Cardiac fibroblast (primary cell): ENCODE measurements at places on chromosomes 12 and 14.
A peak's percentile ranks its signal among the peaks of the same experiment; 100 is the strongest.

DNA sequence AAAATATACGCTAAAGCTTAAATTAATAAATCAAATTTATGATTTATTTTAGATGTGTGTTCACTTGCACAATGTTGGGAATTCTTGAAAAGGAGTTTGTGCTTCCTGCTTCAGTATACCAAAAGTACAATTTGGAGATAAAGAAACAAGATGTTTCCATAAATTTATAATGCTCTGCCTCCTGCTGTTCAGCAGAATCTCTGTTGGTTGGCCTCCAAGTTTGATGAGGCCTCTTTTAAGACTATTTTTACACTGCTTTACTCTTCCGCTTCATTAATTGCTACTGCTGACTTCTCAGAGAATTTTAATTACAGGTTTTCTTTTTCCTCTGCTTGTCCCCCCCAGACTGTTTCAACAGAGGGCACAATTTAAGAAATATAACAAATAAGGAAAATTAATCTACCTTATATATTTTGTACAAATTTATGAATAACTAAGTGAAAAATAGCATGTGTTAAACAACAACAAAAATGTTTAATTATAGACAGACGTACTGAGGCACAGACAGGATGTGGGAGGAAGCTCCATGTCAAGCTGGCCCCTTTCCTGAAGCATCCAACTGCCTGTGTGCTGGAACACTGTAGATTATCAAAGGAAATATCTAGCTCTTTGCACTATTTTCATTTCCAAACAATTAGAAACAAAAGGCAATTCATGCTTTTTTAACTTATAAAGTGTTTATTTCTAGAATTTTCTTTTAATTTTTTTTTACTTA is 83.9 kb downstream of the PIK3C2G start:
- peak; percentile 20 for DNase-seq

- DNase-seq = no peak
Measured at GRCh38 chr14:105456736-105457617, 17.6 kb upstream of the CRIP2 start.

- DNase-seq = no peak
Measured at GRCh38 chr14:96080571-96080970, 41.4 kb downstream of the C14orf132 start.

DNA sequence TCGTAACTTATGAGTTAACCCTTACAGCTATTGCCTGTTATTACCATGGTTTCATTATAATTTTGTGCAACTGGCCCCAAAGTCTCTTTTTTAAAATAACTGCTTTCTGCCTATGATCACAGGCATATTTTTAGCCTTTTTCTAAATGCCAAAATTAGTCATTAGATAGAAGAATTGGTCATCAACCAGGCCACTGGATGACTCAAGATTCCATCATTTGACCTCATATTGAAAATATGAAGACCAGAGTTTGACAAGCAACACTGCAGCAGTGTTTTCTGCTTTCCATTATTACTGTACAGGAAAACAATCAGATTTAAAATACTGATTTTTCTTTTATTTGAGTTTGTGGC is 54.7 kb upstream of the OTOGL start:
- peak; percentile 94 for DNase-seq

DNA sequence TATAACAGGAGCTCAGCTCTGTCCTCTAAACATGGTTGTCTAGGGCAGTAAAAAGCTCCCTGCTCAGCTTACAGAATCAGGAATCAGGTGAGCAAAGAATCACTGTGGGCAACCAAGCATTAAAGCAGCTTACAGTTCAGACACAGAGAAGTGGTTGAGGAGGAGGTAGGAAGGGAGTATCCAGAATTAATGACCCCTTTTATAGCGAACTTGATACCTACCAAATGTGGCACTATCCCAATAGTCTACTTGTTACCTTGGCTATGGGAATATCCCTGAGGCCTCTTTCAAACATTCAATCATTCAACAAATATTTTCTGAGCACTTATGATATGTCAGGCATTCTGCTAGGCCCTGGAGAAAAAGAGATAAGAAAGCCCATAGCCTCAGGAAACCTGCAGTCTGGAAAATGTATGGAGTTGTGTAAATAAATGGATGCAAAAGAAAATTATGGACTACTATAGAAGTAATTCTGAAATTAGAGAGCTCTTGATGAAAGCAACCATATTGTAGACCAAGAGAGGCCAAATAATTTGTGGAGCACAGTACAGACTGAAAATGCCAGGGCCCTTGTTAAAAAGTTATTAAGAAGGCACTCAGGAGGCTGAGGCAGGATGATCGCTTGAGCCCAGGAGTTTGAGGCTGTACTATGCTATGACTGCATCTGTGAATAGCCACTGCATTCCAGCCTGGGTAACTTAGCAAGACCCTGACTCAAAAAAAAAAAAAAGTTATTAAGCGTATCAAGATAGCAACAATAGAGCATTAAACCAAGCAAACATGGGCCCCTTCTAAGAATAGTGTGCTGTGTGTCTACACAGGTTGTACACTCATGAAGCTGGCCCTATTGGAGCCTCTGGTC is 134.0 kb upstream of the CPSF6 start:
- no peak for DNase-seq

- no peak for DNase-seq
Measured at GRCh38 chr12:19647806-19648556, 208.7 kb downstream of the AEBP2 start.

DNA sequence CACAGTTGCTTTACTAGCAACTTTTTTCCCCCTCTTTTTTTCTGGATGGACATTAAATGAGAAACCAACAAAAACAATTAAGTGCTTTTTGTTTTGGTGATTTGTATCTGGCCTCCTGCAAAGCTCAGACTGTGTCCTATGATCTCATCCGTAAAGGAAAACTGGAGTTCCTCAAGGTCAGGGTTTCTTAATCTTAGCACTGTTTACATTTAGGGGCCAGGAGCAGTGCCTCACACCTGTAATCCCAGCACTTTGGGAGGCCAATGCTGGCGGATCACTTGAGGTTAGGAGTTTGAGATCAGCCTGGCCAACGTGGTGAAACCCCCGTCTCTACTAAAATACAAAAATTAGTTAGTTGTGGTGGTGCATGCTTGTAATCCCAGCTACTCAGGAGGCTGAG is 28.0 kb downstream of the ENTPD5 start:
- no peak for DNase-seq

DNA sequence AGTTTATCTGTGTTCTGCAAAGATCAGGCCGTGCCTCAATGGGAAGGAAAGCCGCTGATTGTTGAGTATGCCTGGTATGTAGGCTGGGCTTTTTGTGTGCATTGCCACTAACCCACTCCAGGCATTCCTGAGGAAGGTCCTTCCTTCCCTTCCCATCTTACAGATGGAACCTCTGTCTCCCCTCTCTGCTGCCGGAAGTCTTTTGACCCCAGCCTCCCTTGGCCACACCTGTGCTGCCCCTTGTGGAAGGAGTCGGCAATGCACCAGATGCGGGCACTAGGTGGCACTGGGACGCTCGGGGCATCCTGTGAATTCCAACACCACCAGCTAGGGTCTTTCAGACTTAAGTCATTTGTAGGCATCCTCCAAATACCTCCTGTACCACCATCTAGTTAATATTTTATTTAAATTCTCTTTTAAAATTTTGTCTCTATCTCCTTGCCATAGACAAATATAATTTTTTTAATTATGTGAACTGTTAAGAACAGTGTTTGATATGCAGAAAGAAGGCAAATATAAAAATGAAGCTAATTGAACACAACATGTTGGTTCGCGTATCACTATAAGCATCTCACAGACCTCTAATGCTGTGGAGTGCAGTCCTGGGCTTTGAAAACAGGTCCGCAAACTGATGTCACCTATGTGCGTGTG is 99.6 kb downstream of the RIN3 start:
- DNase-seq = peak; percentile 23

DNA sequence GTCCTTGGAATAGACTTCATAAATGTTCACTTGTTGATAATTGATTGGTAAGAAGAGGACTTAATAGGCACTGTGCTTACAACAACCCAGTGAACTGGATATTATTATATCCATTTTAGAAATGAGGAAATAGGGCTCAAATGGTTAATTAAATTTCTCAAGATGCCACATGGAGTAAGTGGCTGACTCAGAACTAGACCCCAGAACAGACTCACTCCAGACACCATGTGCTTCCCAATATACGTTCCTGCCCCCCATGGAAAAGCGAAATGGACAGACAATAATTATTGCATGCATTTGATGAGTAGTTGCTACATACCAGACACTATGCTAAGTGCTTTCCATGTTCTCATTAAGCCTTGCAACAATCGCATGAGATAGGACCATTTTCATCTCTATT is 895 bp upstream of the ANKS1B start:
- DNase-seq = no peak

- DNase-seq = no peak
Measured at GRCh38 chr14:98955741-98956070, 316.3 kb downstream of the BCL11B start.

GRCh38 chr14:69500736-69501135 is 16.2 kb downstream of the PLEKHD1 start:
- DNase-seq = no peak

GRCh38 chr12:10851243-10851858 is 2.1 kb upstream of the PRR4 start:
- DNase-seq = no peak

GRCh38 chr12:88725592-88726143 is 145.4 kb upstream of the KITLG start:
- DNase-seq = no peak

DNA sequence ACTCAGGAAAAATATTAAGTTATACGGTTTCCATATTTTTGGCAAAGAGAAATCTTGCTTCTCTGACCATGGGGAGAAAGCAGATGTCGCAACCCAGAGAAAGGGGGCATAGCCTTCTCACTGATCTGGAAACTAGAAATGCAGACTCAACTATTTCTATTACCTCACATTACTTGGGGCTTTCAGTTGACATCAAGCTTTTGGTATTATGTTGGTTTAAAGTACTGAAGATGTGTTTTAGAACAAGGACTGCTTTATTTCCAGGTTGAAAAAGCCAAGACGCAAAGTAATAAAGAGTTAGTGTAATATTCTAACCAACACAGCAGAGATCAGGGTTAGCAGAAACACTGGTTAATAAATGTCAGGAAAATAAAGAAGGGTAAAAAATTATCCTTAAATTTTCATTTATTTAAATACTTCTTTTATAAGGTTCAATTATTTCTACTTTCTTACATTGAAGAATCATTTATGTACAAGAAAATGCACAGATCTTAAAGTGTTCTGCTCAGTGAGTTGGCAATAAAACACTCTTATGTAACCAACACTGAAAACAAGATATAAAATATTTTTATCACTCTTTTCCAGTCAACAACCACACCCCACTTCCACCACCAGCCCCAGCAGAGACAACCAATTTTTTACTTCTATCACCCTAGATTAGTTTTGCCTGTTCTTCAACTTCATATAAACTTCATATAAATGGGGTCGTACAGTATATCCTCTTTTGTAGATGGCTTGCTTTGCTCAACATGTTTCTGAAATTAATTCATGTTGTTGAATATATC is 26.0 kb downstream of the DCP1B start:
- DNase-seq = peak; percentile 59

- no peak for DNase-seq
Measured at GRCh38 chr12:114656906-114657596, 26.9 kb downstream of the TBX3 start.

DNA sequence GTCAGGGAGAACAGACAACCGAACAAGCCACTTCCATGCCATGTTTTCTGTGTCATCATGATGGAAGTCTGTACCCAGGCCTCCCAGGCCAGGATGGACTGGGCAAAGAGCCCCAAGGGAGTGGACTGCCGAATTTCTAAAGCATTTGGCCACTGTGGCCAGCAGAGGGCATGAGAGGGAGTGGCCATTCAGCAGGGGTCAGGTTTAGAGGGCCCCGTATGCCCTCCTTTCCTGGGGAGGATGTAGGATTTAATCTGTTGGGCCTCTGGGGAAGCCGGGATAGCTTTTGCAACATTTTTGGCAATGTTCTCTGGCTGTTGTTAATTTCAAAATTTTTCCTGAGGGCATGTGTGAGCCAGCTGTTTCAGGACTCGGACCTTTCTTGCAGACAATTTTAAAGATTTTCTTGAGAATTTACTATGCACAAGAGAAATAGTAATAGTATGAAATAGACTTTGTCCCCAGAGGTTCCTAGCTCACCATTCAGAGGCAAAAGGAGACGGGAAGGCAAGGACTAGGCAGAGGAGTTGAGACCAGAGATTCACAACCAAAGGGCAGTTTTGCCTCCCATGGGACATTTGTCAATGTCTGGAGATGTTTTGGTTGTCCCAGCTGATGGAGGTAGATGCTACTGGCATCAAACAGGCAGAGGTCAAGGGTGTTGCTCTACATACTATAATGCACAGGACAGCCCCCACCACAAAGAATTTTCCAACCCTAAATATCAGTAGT is 18.0 kb downstream of the ACACB start:
- DNase-seq = peak; percentile 87

GRCh38 chr12:6266541-6266966 is 43.9 kb upstream of the PLEKHG6 start:
- DNase-seq = no peak

DNA sequence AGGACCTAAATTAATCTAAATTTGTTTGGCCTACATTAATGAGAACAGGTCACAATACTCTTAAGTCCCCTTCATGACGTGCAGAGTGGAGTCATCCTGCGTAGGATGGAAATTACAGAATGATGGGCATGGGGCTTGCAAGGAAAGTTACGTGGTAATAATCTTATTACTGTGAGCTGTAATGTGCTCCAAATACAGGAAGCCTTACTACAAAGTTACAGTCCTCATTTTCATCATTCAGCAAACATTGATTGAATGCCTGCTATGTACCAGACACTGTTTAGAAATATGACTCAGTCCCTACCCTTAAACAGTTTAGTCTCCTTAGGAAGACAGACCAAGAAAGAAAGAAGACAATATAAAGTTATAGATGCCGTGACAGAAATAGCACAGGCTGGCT is 9.4 kb downstream of the HIGD1C start:
- peak; percentile 16 for DNase-seq

GRCh38 chr12:19979584-19979983 is 388.8 kb upstream of the PDE3A start:
- DNase-seq = no peak

DNA sequence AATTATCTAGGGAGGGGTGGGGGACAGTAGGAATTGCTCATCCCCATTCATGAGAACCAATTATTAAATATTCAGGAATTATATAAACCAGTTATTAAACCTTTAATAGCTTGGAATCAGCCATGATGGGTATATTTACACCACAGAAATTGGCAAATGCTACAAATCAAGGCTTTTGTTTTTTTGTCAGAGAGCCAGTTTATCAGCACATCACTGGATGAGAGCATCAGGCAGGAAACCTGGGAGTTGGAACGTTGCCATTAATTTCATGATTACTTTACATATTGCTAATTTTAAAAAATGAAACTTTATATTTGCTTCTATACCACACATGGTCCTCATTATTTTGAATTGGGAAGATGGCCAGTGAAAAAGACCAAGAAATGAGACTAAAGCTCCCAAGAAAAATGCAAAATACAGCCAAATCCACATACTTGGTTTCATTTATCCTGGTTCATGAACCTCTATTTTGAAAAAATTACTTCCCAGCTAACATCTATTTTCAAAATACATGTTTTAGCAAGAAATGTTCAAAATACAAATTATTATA is 48.4 kb downstream of the ATL1 start:
- DNase-seq = no peak
